ENCODE measurements at places on chromosomes 3 and 15. TPM values are rescaled to one million over a fixed set of nuclear protein-coding genes. Genes with fewer than 3 reads are reported as not detected.
A peak's percentile ranks its signal among the peaks of the same experiment; 100 is the strongest.

DNA sequence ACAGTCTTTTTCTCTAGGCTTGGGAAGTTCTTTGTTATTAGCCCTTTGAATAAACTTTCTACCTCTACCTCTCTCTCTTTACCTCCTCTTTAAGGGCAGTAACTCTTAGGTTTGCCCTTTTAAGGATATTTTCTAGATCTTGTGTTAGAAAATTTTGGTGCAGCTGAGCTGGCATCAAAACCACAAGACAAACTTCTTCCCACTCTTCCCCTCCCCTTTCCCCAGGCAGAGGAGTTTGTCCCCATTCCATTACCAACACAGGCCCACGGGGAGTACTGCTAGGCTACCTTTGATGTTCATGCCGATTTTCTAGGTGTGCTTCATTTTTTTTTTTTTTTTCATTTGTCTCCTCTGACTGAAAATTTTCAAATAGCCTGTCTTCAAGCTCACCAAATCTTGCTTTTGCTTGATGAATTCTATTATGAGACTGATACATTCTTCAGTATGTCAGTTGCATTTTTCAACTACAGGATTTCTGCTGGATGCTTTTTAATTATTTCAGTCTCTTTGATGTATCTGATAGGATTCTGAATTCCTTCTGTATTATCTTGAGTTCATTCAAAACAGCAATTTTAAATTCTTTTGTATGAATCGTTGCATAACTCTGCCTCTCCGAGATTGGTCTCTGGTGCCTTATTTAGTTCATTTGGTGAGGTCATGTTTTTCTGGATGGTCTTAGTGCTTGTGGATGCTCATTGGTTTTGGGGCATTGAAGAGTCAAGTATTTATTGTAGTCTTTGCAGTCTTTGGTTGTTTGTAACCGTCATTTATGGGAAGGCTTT is 112.0 kb downstream of the UBE2E2 start:
- H3K36me3 ChIP-seq: no peaks in the 10 kb centered on the region
- no peaks in the 10 kb centered on the region for H3K27me3 ChIP-seq
- H3K4me1 ChIP-seq: peaks cover 22% of the 10 kb centered on the region
- no peak overlapping the region for H3K4me3 ChIP-seq
- DNase-seq: no peak
- H3K27ac ChIP-seq: no peak overlapping the region

DNA sequence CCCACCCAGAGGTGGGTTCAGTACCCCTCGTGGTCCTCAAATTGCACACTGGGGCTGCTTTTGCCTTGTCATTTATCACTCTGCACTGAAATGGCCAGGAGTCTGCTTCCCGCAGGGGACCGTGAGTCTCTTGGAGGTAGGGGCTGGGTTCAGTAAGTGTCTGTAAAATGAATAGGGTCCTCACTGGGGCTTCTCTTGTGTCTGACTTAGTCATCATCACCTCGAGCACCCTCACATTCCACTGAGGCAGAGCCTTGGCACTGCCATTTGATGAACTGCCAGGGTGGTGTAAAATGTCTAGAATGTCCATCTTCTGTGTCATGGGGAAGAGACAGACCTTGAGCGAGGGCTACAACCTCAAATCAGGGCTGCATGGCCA is 61.0 kb upstream of the RYK start:
- peaks cover 76% of the 10 kb centered on the region for H3K4me1 ChIP-seq
- peak overlapping the region; percentile 97 for H3K27ac ChIP-seq
- no peaks in the 10 kb centered on the region for H3K27me3 ChIP-seq
- H3K36me3 ChIP-seq: no peaks in the 10 kb centered on the region

GRCh38 chr15:61841466-61841865 is 218.8 kb downstream of the VPS13C start:
- H3K27ac ChIP-seq: no peak overlapping the region
- peaks cover 8% of the 10 kb centered on the region for H3K27me3 ChIP-seq
- no peaks in the 10 kb centered on the region for H3K36me3 ChIP-seq
- no peak overlapping the region for H3K4me3 ChIP-seq
- DNase-seq: no peak

- H3K27me3 ChIP-seq: peaks cover 48% of the 10 kb centered on the region
- H3K4me1 ChIP-seq: peaks cover 4% of the 10 kb centered on the region
- no peaks in the 10 kb centered on the region for H3K36me3 ChIP-seq
- H3K4me3 ChIP-seq: no peak overlapping the region
- no peak for DNase-seq
These were observed 125.6 kb downstream of the ETFA start for GRCh38 chr15:76185716-76186115.

DNA sequence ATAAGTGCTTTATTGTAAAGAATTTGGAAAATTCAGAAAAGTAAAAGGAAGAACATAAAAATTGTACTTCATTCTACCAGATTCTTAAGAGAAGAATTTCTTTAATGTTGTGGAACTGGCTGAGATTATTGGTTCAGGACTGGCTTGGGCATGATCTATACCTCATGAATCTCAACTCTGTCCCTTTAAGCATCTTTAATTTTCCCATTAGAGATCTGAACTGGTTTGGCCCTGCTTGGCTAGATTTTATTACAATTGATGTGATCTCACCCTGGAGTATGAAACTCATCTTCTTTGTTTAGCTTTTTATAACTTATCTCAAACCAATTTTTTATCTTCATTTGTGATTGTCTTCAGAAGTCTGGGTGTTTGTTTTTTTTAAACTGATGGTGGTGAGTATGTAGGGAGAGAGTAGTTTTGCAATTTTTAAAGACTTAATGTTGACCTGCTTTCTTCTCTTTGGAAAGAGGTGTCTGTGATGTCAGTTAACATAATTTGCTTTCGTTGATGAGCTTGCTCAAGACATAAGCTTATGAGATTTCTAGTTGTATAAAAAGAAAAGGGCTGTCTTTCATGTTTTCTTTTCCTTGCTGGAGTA is 61.9 kb downstream of the ZNF609 start:
- H3K27me3 ChIP-seq: no peaks in the 10 kb centered on the region
- peak overlapping the region; percentile 57 for H3K27ac ChIP-seq
- no peak for DNase-seq
- peaks cover 38% of the 10 kb centered on the region for H3K4me1 ChIP-seq

DNA sequence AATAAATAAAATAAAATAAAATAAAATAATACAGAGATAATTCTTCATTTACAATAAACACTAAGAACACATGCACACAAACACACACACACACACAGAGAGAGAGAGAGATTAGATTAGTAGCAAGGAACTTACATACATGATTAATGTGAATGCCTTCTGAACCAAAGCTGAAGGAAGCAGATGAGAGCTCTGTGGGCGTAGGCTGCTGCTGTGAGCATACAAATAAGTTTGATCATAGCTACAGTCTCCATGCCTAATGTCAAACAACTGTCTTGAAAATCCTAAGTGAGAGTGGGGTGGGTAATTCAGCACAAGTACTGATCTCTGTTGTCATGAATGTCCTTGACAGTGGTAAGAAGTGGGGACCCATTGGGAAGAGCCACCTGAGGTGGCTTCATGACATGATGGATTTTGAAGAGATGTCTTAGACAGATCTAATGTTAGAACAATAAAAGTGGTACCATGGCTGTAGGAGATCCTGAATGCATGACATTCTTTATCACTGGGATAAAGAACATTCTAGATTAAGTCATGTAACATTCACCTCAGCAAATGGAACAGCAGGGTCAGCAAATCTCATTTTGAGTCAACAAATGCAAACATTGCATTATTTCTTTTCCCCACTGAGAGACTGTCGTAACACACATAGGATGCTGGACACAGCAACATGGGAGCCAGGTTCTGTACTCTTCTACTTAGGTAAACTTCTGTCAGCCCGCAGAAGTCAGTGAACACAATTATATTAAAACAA is 46.2 kb downstream of the CHL1 start:
- no peak overlapping the region for H3K27ac ChIP-seq
- H3K27me3 ChIP-seq: no peaks in the 10 kb centered on the region
- H3K4me1 ChIP-seq: peaks cover 5% of the 10 kb centered on the region
- no peak for DNase-seq
- H3K36me3 ChIP-seq: no peaks in the 10 kb centered on the region

DNA sequence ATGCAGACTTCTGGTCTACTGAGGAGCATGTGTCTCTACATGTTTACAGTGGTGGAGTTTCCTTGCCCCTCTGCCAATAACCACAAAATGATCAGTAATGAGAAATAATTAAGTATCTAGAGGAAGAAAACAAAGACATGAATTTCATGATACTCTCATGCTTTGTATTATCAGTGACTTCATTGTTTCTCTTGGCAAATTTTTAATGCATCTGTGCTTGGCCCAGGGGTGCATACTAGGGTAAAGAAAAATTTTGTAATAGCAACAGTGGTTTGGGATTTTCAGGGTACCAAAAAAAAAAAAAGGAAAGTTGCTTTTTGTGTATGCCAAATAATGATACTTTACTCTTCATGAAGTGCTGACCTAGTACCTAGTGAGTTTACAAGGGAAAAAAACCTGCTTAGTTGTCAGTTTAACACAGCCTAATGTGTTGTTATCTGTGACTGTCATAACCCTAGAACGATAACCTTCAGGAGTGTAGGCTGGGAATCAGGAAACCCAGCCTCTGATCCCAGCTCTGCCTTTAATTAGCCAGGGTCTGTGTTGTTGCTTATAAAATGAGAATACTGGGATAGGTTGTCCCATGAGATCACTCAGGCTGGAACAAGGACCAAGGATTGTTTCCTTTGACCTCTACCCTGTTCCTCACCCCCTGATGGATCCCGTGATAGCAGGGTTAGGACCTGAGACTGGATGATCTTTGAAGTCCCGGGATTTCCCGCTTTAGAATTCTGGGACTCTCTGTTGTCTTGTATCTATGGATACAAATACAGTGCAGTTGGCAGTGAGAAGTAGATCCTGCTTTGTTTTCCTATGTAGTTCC is 117.5 kb downstream of the CMSS1 start:
- no peaks in the 10 kb centered on the region for H3K27me3 ChIP-seq
- H3K36me3 ChIP-seq: no peaks in the 10 kb centered on the region
- no peak for DNase-seq
- H3K27ac ChIP-seq: peak overlapping the region; percentile 72
- peaks cover 70% of the 10 kb centered on the region for H3K4me1 ChIP-seq

GRCh38 chr3:16171009-16171408 is 3.5 kb upstream of the GALNT15 start:
- H3K36me3 ChIP-seq: no peaks in the 10 kb centered on the region
- DNase-seq: no peak
- no peak overlapping the region for H3K27ac ChIP-seq
- no peak overlapping the region for H3K4me3 ChIP-seq

DNA sequence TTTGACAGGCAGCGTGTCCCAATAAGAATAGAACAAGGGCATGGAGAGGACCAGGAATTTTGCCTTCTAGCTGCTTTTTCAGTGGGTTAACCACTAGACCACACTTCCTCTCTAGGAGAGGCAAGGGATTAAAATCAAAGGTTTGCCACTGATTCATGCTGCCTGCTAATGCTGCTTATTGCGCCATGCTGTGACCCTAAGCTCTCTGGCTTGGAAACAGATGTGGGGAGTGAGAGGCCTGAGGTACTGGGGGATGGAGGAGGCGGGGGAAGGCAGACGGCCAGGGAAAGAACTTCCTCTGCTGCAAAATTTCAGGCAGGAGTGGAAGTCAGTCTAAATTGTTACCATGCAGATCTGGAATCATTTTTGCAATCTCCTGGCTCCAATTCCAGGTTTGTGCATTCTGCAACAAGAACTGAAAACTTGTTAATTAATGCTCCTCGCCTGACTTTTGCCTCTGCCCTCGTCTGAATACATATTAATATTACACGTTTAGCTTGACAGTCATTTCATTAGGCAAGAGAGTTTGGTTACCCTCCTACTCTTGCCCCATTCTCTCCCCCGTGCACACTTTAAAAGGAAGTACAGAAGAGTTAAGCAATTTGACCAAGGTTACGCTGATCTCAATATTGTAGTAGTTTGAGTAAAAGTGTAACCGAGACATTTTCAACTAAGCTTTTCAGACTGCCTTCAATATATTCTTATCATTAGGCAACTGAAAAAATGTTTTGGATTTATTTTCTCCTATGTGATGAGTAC is 121.7 kb upstream of the SPRED1 start:
- H3K4me1 ChIP-seq: peaks cover 31% of the 10 kb centered on the region
- DNase-seq: peak; percentile 84
- H3K27me3 ChIP-seq: no peaks in the 10 kb centered on the region
- H3K36me3 ChIP-seq: no peaks in the 10 kb centered on the region
- peak overlapping the region; percentile 89 for H3K27ac ChIP-seq

DNA sequence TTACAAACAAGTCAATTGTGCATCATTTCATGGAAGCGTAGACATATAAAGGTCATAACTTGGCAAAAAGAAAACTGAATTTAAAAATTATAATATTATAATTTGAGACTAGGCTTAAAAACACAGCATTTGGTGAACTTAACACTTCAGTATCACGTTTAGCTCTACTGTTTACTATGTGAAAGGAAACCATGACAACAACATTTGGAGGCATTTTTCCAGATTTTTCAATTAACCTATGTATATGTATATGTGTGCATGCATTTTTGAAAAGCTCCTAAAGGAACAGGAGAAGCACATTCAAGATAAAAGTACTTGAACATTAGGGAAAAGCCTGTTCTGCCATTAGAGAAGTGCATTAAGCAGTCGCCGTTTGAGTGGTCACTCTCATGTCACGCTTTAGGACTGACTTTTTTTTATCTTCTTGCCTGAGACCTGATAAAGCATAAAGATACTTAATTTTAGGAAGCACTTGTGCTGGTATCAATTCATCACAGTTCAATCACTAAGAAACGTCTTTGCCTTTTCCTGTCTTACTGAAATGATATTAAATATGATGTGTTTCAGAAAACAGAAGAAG is 156.0 kb downstream of the NAALADL2 start:
- H3K36me3 ChIP-seq: no peaks in the 10 kb centered on the region
- no peaks in the 10 kb centered on the region for H3K27me3 ChIP-seq
- H3K4me1 ChIP-seq: no peaks in the 10 kb centered on the region
- H3K27ac ChIP-seq: no peak overlapping the region
- no peak for DNase-seq

Gene GPR87
- total RNA-seq: not detected

Gene SAXO2
- 2.6 TPM for total RNA-seq

Gene CLRN1
- total RNA-seq: not detected

Gene AHSG
- not detected for total RNA-seq

Gene ISL2
- total RNA-seq: not detected
